Activated T-cell treated with anti-CD3 and anti-CD28 coated beads, Interleukin-2, amount 50 U/mL, for 72 hours (primary cell): ENCODE measurements at places on chromosomes 11 and 22. TPM values are rescaled to one million over a fixed set of nuclear protein-coding genes. Genes with fewer than 3 reads are reported as not detected.
A peak's percentile ranks its signal among the peaks of the same experiment; 100 is the strongest.

- peak; percentile 13 for DNase-seq
Measured at GRCh38 chr11:8744423-8744822, 61.8 kb downstream of the RPL27A start.

DNA sequence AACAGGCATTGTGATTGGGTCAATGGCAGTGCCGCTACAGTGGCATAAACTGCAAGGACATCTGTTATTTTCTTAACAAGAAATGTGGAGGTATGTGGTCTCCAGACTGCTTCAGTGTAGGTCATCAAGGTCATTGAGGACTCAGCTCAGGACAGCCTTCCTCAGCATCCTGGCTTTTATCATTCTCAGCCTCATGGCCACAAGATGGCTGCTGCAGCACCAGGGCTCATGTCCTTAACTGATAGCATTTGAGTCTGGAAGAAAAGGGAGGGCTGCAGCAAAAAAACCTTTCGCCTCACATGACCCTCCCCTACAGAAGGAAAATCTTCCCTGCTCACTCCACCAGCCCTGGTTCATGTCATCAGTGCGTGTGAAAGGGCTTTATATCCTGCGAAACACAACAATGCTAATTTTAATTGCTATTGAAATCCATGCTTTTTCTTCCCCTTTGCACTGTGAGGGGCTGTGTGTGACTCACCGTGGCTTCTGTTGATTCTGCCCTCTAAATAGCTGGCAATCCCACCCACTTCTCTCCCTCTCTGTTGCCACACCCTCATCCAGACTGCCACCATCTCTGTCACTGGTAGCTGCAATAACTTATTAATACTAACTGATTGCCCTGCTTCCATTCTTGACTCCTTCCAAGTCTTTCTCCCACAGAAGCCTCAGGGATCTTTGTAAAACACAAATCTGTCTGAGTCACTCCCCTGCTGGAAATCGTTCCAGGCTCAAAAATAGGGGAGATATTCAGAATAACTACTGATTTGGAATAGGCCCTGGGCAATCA is 43.8 kb downstream of the CHRDL2 start:
- DNase-seq: no peak

The RIMBP3C gene
- 0.19 TPM for total RNA-seq

DNA sequence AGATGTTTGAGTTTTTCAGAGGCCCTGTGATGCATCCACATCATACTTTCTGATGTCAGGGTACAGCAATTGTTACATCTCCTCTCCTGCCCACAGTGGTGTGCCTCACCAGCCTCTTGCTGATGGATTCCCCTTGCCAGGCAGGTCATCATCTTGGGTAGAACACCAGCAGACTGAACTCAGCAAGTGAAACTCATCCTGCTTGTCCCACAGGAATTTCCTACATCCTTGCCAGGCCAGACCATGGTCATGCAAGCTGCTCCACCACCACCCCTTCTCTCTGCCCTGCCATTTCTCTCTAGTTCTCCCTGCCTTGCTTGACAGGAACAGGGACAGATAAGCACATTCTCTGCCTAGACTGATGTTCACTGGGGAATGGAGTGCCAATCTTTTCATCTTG is 85.9 kb downstream of the PAX6 start:
- no peak for DNase-seq

DNA sequence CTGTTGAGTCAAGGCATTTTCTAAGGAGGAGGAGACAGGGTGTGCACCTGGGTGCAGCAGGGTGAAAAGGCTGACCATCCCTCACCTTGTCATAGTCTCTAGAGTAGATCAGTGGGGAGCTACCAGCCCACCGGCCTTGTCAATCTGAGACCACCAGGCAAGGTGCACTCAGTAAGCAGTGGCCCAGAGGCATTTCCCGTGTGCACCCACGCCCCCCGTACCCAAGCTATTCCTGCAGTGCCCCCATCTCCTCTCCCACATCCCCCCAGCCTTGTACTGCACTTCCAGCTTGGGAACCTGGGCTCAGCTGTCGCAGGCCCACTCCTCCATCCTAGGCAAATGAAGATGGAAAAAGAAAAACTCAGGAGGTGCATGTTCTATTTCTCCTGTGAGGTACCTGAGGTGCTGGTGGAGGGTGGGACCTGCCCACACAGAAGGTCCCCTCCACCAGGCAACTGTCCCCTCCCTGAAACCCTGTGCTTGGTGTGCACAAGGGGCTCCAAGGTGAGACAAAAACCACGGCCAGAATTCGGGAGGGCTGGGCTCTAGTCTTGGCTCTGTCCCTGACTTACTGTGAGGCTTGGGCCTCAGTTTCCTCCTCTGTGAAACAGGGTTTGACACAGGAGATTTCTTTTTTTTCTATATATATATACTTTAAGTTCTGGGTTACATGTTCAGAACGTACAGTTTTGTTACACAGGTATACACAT is 8.4 kb downstream of the P2RY2 start:
- DNase-seq: no peak

The MYOD1 gene
- not detected for total RNA-seq

GRCh38 chr22:43945632-43946383 is 9.4 kb upstream of the SAMM50 start:
- peak; percentile 74 for DNase-seq

The KRTAP5-10 gene
- not detected for total RNA-seq

The HOATZ gene
- not detected for total RNA-seq

DNA sequence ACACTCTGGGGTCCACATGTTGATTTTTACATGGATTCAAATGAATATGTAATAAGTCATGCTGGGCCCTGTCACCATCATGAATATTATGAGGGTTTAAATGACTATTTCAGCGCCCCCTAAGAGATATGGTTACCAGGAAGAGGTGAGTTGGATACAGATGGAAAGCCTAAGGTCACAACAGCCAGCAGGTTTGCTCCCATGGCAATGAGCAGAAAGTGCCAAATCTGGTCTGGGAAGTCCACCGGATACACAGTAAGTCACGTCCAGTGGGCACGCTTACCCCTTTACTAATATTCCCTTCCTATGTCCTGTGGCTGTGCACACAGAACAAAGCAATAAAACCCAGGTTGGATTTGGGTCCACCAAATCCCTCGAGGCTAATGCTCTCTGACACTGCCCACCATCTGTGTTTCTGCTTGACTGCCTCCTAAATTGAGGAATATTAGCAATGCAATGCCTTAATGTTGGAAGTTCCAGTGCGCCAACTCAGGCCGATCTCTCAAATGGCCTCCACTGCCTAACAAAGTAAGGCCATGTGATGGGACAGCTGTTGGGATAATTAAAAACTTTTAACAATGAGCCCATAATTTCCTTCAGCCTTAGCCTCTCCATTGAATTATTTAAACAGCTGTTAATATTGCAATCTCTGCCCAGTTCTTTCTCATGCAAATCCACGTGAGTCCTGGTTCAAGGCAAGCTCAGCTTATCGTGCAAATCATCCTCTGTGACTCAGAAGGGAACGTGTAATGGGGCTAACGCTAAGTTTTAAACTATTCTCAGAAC is 97.6 kb downstream of the SLC1A2 start:
- DNase-seq: no peak

- DNase-seq: no peak
Measured at GRCh38 chr11:76047766-76048165, 158.5 kb downstream of the WNT11 start.

DNA sequence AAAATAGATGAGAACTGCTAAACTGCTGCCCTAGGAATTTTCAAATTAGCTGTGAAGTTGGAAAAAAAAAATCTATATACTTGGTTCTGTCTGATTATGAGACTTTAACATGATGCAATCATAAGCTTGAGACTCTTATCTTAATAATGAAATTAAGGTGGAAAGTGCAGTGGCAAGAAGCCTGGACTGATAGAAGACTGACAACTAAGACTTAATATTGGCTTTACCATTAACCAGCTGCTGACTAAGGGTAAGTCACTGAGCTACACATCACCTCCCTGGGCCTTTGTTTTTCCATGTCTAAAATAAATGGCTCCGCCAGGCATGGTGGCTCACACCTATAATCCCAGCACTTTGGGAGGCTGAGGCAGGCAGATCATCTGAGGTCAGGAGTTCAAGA is 56.9 kb downstream of the SLC35F2 start:
- DNase-seq: no peak
